Posterior vena cava (tissue), 2 donors: ENCODE measurements at places on chromosomes 1 and 21. TPM values are rescaled to one million over a fixed set of nuclear protein-coding genes. Genes with fewer than 3 reads are reported as not detected.
A peak's percentile ranks its signal among the peaks of the same experiment; 100 is the strongest.

GRCh38 chr1:92748138-92748537 is 36.8 kb downstream of the EVI5 start:
- DNase-seq: no peak

Gene CCDC30
- total RNA-seq: 4.3 TPM

- peak; percentile 62 for DNase-seq
These were observed 9.2 kb upstream of the TNNI1 start for GRCh38 chr1:201430776-201431175.

Gene C1orf94
- not detected for total RNA-seq

Gene CFAP45
- 1.2 TPM for total RNA-seq

- DNase-seq: no peak
These were observed 165.2 kb downstream of the AK5 start for GRCh38 chr1:77446841-77447555.

Gene PPP1R15B
- 45.7 TPM for total RNA-seq

DNA sequence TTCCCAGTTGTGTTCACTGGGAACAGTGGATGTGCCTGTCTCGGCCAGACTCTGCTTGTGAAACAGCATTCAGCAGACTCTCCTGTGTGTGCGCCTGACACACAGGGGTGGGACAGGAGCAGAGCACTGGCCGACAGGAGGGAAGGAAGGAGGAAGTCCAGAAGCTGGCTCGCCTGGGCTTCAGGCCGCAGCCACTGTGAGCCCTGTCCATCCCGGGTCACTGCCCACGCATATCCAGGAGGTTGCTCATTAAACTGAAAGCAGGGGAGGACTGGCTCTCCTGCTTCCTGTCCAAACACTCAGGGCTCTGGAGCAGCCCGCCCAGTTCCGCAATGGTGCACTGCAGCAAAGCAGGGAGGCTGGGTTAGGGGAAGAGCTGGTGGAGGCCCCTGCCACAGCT is 218.7 kb upstream of the VAMP3 start:
- DNase-seq: peak; percentile 77

Gene CAPN9
- not detected for total RNA-seq

DNA sequence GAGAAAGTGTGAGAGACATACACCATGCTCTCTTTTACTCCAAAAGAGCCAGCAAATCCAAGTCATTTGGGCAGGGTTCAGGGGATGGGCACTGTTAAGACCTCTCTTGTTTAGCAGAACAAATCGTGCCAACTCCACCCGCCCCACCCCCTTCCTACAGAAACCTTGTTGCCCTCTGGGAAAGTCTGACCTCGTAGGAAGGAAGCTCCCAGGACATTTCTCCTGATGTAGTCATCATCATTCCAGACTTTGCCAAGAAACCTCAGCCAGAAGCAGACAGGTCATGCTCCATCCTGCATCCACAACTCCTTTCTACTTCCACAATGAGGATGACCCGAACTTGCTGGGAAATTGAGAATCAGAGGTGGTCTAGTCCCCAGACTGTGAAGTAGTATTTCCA is 57.7 kb downstream of the UBE2T start:
- DNase-seq: peak; percentile 46

- no peak for DNase-seq
These were observed 28.8 kb downstream of the SCMH1 start for GRCh38 chr1:41213341-41213740.

Gene ITGB2
- total RNA-seq: 122 TPM

- no peak for DNase-seq
These were observed 150.8 kb upstream of the C1orf105 start for GRCh38 chr1:172269644-172270043.
